ENCODE measurements at places on chromosomes 3 and 15.

DNA sequence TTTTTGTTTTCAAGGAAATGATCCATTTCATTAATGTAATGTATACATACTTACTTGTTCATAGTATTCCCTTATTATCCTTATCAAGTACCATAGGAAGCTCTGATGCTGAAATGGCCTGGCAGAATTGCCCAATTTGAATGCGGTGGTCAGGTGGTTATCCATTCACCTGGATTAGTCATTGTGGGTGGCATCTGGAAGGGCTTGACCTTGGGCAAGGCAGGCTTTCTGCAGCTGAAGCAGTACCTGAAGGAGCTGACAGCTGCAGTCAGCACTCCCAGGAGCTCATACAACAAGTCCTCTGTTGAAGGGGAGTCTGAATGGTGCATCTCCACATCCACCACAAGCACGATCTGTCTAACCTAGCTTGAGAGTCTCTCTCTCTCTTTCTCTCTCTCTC lies 12.2 kb upstream of the IQCF5 start:
- DNase-seq: no peak

DNA sequence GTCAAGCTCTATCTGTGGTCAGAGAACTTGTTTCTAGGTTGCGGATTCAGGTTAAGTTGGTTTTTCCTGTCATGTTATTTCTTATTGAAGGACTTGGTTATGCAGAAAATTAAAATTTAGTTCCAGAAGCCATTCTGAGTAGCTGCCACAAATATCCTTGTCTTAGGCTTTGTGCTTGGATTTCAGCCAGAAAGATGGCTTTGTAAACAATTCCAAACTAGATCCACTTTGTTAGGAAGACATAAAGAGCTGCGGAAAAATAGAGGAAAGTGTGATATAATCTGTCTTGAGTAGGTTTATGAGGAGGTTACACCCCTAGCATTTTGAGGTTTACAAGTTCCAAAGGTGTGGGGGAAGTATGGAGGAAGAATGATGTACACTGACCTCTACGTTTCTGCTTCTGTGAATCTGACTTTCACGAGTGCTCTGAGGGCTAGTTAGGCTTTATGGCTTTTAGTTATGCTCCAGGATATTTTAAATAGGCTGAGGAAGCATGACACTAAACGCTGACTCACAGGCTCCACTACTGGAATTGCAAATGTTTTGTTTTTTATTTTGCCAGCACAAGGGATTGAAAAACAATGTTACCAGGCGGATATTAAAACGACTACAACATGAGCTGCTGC lies 46.3 kb upstream of the UTS2B start:
- no peak for DNase-seq

DNA sequence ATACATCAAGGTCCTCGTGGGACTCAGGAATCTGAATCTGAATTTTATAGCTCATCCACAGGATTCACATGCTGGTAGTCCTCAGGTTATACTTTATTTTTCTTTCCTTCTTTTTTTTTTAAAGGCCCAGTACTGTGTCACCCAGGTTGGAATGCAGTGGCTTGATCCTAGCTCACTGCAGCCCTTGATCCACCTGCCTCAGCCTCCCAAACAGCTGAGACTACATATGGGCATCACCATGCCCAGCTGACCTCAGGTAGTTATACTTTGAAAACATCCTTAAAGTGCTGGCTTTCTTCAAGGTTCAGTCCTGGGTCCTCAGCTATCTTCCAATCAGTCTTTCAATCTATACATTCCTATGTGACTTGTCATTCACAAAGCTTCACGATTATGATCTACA lies 38.2 kb downstream of the SNX4 start:
- no peak for DNase-seq

DNA sequence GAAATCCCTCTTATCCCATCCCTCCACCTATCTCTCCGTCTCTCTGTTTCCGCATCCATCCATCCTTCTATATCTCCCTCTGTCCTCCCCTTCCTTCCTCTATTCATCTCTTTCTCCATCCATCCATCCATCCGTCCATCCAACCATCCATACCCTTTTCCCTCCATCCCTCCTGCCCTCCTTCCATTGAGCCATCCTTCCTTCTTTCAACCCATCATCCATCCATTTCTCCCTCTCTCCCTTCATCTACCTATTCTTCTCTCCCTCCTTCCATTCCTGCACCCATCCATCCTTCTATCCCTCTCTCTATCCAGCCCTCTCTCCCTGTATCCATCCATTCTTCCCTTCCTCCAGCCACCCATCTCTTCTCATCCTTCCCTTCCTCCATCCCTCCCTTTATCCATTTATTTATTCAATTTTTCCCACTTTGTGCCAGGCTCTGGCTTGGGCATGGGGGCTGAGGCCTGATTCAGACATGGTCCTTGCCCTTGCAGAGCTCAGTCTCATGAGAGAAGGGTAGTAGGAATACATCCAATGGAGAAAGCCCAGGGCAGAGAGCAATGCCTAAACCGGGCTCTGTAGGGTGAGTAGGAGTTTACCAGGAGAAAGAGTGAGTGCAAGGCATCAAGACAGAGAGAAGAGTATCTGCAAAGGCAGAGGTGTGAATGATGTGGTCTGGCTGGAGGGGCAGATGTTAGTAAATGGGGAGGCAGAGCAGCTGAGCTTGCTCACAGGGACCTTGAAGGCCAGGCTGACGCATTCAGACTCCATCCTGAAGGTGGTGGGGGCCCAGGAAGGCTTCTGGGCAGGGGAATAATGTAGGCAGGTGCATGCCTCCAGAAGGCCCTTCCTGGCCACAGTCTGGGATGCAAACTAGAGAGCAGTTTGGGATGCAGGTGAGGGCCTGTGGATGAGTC lies 19.5 kb upstream of the FBLN2 start:
- no peak for DNase-seq

Data from stimulated activated CD8-positive, alpha-beta memory T cell treated with anti-CD3 and anti-CD28 coated beads, Interleukin-4, amount 100 ng/mL, for 24 hours (primary cell).